ENCODE measurements at places on chromosomes 3 and 15.

DNA sequence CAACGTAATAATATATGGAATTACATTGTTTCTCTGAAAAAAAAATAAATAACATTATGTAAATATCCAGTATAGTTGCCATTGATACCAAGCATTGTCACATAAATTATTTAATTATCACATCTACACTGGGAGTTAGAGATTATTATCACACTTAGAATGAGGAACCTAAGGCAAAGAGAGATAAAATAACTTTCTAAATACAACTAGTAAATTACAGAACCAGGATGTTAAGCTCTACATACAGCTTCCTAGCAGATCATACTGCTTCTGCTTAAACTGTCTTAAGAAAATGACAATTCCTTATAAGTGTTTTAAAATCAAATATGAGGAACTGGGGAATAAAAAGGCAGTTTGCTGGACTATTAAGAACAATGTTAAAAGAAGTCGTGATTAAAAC, 104.5 kb downstream of the NSUN3 start:
- no peak for DNase-seq

- DNase-seq, result no peak
These were observed 152.0 kb downstream of the FBLN2 start for GRCh38 chr3:13700889-13701288.

GRCh38 chr15:66623801-66624453, 58.1 kb upstream of the LCTL start:
- DNase-seq, result no peak

DNA sequence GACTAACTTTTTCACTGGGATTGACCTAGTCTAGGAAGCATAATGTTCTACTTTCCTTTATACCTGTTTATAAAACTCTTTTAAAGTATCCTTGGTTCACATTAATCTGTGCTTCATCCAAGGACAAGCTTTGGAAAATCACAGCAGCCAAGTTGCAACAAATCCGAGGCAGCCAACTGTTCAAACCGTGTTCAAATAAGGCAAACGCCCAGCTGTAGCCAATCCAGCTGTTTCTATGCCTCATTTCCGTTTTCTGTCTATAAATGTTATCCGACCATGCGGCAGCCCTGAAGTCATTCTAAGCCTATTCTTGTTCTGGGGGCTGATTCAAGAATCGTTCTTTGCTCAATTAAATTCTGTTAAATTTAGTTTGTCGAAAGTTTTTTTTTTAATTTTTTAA, 78.3 kb downstream of the FMN1 start:
- no peak for DNase-seq

GRCh38 chr3:14847613-14848541, 29.1 kb downstream of the FGD5 start:
- DNase-seq, result no peak

DNA sequence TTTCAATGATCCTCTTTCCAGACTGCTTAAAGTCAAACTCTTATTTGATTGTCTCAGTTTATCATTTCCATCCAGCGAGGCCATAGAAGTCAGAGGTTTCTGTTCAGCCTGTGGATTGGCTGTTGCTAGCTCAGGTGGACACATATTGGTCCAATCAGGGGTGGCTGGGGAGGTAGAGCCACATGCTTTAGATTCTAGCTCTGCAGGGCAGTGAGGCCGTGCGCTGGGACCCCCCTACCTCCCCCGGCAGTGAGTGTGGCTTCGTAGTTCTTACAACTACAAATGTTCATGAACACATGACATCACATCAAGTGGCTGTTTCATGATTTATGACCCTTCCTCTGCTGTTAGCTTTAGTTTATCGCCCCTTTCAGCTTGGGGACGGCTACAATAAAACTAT, 18.0 kb downstream of the APOD start:
- DNase-seq, result no peak

- DNase-seq, result no peak
These were observed 77.1 kb downstream of the SLC25A26 start for GRCh38 chr3:66297900-66298299.

DNA sequence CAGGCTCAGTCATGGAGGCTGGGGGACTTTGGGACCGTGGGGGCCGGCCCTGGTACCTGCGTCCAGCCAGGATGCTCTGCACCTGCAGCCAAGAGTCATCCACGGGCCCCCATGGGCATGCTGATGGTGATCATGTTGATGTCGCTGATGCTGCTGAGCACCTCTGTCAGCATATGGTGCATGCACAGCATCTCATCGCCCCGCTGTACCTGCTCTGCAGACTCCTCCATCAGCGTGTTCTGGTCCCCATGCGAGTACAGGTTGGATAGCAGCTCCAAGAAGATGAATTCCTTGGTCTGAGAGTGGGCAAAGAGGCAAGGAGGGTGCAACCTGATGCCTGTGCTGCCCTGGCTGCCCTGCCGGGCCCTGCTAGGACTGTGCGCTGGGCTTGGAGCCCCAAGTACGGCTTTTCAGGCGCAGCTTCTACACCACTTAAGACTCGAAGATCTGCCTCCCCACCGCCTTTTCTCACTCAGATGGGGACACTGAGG, 7.2 kb downstream of the RPS17 start:
- DNase-seq, result no peak

GRCh38 chr15:41258750-41259471, 27.8 kb downstream of the CHP1 start:
- DNase-seq, result no peak

GRCh38 chr15:26943866-26944265, 27.1 kb upstream of the GABRG3 start:
- no peak for DNase-seq

DNA sequence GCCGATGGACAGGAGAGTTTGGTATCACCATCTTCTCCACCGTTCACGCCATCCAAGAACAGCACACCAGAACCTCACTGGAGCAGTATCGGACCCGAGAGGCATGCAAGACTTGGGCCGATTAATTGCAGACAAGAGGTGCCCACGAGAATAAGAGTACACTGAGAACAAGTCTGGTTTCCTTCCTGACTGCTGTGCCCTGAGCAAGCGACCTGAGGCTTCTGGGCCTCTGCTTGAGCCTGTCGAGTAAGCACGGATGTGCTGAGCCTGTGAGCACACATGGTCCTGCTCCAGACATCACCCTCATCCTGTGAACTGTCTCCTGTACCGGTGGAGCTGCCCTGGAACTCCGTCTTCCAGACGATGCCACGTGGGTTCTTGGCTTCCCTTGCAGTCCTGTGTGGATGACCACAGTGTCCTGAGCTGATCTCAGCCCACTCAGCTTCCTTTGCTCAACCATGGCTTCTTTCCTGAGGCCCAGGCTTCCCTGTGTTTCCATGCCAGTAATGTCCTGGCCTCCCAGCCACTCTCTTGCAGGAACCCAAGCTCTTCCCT, 34.3 kb upstream of the SNRPA1 start:
- no peak for DNase-seq

GRCh38 chr3:11587766-11588165, 55.9 kb downstream of the VGLL4 start:
- DNase-seq, result no peak

DNA sequence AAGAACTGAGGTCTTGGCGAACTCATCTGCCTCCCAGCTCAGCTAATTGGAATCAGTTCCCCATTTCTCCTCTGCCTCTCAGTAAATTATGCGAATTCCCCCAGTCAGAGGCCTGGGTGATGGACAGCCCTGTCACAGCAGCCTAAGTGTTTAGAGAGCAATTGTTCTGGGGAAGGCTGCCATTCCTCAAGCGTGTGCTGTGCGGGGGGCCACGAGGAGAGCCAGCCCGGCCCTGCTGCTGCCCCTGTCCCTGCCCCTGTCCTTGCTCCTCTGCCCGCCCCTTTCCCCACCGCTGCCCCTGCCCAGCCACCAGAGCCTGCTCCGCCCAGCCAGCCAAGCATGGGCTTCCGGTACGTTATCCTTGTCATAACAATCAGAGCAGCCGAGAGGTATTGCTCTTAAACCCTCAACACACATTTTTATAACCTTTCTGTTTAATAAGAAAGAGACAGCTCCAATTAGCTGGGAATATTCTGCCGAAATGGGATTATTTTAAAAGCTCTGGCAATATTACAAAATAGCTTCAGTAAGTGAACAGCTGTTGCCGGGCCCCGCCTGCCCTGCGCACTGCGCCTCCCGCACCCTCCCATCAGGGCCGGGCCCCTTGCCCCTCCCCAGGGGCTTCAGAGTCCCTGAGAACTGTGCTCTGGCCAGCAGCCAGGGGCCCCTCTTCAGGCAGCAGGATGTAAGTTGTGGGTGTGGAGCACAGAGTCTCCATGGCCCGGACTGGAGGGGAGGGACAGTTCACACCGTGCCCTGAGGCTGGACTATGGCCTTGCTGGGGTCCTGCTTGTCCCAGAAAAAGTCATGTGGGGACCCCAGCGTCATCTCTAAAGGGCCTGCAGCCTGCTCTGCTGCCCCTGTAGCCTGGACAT, 12.4 kb upstream of the CACNA2D2 start:
- no peak for DNase-seq

- no peak for DNase-seq
These were observed 241.6 kb upstream of the ZPLD1 start for GRCh38 chr3:102193255-102193654.

DNA sequence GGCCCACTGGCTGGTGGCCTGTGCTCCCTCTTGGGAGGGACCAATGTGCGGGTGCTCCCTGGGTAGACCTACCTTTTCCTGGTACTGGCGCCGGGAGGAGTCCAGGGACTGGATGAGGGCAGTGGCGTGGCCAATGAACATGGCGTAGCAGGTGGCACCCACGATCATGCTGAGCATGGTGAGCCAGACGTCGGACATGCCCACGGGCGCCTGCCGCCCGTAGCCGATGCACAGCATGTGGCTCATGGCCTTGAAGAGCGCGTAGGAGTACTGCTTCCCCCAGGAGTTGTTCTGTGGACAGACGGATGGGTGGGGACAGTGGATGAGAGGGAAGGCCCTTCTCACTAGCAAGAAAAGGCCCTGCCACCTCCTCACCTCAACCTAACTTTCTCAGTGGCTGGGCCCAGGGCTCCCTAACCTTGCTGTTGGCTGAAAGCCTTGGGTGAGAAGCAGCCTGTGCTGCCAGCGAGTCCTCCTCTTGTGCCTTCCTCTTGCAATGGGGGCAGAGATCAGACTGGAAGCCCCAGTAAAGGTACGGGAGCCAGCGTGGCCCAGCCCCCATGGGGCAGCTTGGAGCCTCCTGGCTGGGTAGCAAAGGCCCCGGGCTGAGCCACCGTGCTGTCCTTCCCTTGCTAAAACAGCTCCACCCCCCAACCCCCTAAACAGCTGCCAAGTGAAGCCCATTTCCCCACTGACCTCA, 39.1 kb downstream of the HCN4 start:
- no peak for DNase-seq

DNA sequence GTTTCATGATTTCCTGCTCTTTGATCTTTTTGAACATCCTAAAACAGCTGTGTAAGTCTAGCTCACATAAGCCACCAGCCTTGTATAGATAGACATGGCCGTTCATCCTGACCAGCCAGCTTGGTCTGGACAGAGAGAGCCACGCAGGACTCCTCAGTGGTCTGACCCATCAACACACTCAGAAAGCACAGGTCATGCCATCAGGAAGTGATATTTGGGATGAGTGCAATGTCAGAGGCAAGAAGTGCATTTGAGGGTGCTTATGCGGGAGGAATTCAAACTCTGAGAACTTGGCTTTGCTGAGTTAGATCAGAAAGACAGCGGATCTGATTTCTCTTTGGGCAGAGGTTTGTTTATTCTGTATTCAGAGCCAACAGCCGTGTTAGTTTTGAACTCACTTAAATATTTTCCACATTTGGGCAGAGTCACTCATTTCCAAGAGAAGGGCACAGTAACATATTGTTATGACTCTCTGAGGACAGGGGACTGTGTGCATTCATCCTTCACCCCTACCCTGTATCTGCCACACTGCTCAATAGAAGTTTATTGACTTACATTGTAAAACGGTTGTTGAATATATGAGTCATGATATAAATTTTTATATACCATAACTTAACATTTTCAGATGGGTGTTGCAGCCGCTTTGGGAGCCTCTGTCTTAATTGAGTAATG, 225.3 kb upstream of the LYSMD4 start:
- no peak for DNase-seq

DNA sequence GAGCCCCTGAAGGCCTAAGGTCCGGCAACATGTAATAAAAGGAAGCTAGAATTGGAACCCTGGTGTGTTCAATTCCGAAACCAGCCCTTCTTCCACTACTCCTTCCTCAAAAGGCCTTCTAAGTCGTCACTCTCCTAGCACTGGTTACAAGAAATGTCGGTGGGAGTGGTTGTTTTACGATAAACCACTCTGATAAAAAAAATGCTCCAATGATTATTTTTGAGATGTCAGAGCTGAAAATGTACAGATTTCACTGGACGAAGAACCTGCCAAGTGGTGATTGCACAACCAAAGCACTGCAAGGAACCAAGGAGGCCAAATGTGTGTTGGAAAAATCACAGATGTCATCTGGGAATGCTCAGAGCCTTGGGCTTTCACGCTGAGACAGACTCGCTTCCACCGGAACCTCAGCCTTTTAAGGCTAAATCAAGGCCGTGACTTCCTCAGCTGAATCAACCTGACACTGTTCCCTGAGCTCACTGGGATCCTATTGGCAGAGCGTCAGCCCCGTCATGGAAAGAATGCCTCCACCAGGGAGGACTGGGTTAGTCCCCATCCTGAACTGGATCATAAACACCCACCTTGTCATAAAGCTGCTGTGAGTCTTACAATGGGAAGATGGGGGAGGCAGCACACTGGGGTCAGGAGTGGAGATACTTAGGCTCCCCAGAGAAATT, 108.1 kb upstream of the THBS1 start:
- no peak for DNase-seq

- DNase-seq, result no peak
These were observed 43.7 kb upstream of the ADPGK start for GRCh38 chr15:72827226-72827625.

DNA sequence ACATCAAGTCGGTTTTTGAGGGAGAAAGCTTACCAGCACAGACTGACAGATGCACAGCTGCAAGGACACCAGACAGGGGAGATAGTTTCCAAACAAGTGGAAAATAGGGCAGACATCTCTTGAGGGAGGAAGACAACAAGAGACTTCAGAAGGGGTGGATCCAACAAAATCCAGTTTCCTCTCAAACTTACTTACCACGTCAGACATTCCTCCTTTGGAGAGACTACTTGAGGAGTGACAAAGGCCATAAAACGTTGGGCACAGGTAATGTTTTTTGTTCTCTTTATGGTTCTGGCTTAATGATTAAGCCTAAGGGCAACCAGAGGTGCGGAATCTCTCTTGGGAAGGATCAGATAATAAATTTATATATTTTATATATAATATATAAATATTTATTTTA, 76.1 kb downstream of the CD200 start:
- no peak for DNase-seq

GRCh38 chr3:130787422-130788068, 40.9 kb upstream of the PIK3R4 start:
- no peak for DNase-seq

GRCh38 chr3:67362686-67363085, 291.7 kb downstream of the SUCLG2 start:
- DNase-seq, result no peak
